Muscle of leg (tissue), 16 donors: ENCODE measurements at places on chromosomes 11 and 22. TPM values are rescaled to one million over a fixed set of nuclear protein-coding genes. Genes with fewer than 3 reads are reported as not detected.

DNA sequence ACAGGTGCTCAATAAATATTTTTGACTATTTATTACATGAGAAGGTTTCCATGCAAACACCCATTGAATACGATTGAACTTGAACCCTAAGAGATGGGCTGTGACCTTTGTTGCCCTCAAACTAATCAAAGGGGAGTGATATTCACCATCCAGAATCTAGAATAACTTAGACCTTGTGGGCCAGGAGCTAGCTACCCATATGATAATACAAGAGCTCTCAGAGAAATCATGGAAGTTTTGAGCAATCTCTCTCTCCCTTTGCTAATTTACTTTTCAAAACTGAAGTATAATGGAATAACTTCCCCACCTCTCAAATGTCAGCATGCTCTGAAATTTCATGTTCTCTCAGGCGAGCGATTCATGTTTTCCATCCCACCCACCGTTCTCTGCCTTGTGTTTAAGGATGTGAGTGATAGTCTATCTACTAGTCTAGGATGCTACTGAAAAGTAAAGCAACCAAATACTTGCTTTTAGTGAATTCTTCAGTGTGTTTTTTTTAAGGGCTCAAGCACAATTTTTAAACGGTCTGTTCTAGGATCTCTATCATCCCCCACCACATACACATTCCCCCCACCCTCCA, 33.3 kb downstream of the BARX2 start:
- H3K27ac ChIP-seq = no peak overlapping the region
- H3K36me3 ChIP-seq = no peaks in the 10 kb centered on the region
- peaks cover 2% of the 10 kb centered on the region for H3K27me3 ChIP-seq

CD6 gene
- total RNA-seq = 0.18 TPM

OR4A15 gene
- total RNA-seq = not detected

DNA sequence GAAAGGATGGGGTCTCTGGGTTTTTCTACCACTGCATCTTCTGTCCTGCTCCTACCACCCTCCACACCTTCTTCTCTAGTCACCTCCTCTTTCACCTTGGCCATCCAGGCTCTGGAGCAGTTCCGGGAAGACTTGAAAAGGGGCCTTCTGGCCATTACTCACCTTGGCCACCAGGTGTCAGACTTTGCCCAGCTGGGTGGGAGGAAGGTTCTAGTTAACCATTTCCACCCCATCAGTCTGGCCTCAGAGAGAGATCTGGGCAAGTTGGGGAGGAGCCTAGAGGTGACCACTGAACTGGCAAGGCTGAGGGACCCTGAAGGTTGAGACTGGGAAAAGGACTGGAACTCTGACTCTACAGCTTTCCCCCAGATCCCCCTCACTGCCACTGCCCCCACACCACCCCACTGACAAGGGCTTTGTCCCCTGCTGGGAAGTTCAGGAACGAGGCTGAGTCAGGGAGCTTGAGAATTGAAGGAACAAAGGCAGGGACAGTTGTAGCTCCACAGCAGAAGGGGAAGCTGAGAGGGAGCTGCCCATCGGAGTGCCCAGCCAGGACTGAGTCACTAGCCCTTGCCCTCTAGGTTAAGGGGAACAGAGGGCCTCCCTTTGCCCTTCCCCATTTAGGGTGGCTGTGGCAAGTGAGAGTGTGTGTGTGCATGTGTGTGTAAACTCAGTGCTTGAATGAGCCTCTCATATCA, 3.7 kb upstream of the POLD4 start:
- DNase-seq = peak; percentile 80
- peaks cover 57% of the 10 kb centered on the region for H3K4me1 ChIP-seq
- H3K27me3 ChIP-seq = no peaks in the 10 kb centered on the region
- H3K4me3 ChIP-seq = no peak overlapping the region
- no peaks in the 10 kb centered on the region for H3K36me3 ChIP-seq

PMM1 gene
- total RNA-seq = 9.7 TPM

DNA sequence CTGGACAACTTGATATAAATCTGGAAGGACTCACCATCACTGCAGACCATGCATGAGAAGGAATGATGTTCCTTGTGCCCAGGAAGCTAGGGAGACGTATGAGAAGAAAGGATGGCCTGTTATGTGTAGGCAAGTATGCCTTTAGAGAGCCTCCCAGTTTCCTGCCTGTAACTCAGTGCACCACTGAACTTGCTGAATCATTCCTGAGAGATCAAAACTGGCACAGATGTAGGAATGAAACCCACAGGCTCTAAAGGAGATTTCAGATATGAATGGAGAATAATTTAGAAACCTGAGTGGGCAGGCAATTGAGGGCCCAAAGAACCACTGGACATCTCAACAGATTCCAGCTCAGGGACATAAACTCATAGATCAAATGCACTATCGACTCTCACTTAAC, 38.4 kb upstream of the PRSS23 start:
- no peak overlapping the region for H3K27ac ChIP-seq
- no peak overlapping the region for H3K4me3 ChIP-seq
- no peak for DNase-seq
- no peaks in the 10 kb centered on the region for H3K36me3 ChIP-seq
- no peaks in the 10 kb centered on the region for H3K4me1 ChIP-seq
- H3K27me3 ChIP-seq = no peaks in the 10 kb centered on the region

DNA sequence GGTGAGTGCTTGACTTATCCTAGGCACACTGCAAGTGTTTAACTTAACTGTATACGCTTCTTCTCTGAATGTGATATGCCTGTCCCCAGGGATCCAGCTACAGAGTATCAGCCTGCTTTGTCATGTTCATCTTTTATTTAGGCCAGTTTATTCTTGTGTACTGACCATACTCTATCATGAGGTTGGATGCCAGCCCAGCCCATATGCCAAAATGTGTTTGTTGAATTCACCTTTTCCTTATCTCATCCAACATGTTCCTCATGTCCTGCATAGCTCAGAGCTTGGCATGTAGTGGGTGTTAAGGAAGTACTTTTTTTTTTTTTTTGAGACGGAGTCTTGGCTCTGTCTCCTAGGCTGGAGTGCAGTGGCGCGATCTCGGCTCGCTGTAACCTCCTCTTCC, 116.2 kb downstream of the NCAM1 start:
- H3K27me3 ChIP-seq = no peaks in the 10 kb centered on the region
- no peaks in the 10 kb centered on the region for H3K36me3 ChIP-seq
- H3K4me3 ChIP-seq = no peak overlapping the region
- H3K4me1 ChIP-seq = no peaks in the 10 kb centered on the region

- no peak overlapping the region for H3K4me3 ChIP-seq
- DNase-seq = no peak
- H3K27ac ChIP-seq = no peak overlapping the region
- peaks cover 8% of the 10 kb centered on the region for H3K36me3 ChIP-seq
- no peaks in the 10 kb centered on the region for H3K27me3 ChIP-seq
- H3K4me1 ChIP-seq = peaks cover 6% of the 10 kb centered on the region
Measured at GRCh38 chr11:19962801-19963175, 197.5 kb downstream of the DBX1 start.

DNA sequence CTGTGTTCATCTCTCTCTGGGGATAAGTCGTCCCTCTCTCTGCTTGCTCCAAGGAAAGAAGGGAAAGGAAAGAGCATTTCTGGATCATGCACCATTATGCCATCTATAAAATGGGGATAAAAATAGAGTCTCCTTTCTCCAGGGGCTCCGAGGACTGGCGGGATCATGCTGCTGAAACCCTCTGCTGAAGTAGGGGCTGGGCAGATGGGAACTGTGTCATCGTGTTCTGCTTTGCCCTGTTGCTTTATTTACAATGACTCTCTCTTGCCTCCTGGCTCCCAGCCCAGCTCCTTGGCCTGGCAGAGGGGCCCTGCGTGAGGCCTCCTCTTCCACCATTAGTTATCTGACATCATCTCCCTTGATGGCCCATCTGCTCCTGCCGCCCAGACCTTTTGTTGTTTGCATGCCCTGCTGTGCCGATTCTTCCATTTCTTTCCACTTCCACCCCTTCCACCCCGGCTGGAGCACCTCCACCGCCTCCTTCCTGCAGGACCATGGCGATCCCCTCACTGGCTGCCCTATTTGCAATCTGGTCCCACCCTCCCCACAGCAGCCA, 200.9 kb downstream of the MYO18B start:
- DNase-seq = peak; percentile 80
- H3K27me3 ChIP-seq = no peaks in the 10 kb centered on the region
- H3K4me3 ChIP-seq = no peak overlapping the region
- peaks cover 27% of the 10 kb centered on the region for H3K36me3 ChIP-seq
- H3K4me1 ChIP-seq = peaks cover 22% of the 10 kb centered on the region

GRCh38 chr11:27438595-27438981, 34.0 kb downstream of the LGR4 start:
- no peak overlapping the region for H3K27ac ChIP-seq
- H3K4me3 ChIP-seq = no peak overlapping the region
- DNase-seq = no peak
- no peaks in the 10 kb centered on the region for H3K27me3 ChIP-seq

DDI1 gene
- total RNA-seq = not detected

- no peak overlapping the region for H3K4me3 ChIP-seq
- DNase-seq = no peak
- H3K4me1 ChIP-seq = no peaks in the 10 kb centered on the region
Measured at GRCh38 chr11:56558574-56558973, 15.5 kb upstream of the OR5M11 start.

DNA sequence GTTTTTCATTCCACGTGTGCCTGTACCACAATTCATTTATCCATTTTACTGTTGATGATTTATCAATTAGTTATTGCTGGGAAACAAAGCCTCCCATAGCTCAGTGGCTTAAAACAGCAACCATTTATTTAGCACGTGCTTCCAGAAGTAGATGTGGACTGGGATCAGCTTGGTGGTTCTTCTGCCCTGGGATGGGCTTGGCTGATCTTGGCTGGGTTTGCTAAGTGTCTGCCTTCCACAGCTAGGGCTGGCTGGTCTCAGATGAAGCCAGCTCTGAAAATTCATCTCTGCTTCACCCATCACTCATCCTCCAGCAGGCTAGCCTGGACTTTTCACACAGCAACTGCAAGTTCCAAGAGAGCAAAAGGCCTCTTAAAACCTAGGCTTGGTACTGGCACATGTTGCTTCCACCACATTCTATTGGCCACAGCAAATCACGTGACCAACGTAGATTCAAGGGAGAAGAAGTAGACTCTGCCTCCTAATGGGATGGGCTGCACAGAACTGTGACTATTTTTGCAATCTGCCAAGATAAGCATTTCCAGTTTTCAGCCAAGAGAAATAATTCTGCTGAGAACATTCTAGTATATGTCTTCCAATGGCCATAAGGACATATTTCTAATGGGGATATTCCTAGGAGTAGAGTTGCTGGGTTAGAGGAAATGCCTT, 124.9 kb downstream of the MN1 start:
- DNase-seq = no peak
- no peak overlapping the region for H3K27ac ChIP-seq
- peaks cover 12% of the 10 kb centered on the region for H3K27me3 ChIP-seq
- H3K4me3 ChIP-seq = no peak overlapping the region
- H3K36me3 ChIP-seq = no peaks in the 10 kb centered on the region

- H3K36me3 ChIP-seq = no peaks in the 10 kb centered on the region
- DNase-seq = no peak
- H3K4me1 ChIP-seq = peaks cover 14% of the 10 kb centered on the region
- peaks cover 4% of the 10 kb centered on the region for H3K27me3 ChIP-seq
- H3K4me3 ChIP-seq = no peak overlapping the region
- H3K27ac ChIP-seq = no peak overlapping the region
Measured at GRCh38 chr22:48534395-48534958, 1293.2 kb downstream of the BRD1 start.

- peaks cover 15% of the 10 kb centered on the region for H3K27me3 ChIP-seq
- H3K27ac ChIP-seq = peak overlapping the region; percentile 47
- no peaks in the 10 kb centered on the region for H3K36me3 ChIP-seq
- peaks cover 6% of the 10 kb centered on the region for H3K4me1 ChIP-seq
Measured at GRCh38 chr11:117980280-117980679, 5.9 kb upstream of the IL10RA start.

DNA sequence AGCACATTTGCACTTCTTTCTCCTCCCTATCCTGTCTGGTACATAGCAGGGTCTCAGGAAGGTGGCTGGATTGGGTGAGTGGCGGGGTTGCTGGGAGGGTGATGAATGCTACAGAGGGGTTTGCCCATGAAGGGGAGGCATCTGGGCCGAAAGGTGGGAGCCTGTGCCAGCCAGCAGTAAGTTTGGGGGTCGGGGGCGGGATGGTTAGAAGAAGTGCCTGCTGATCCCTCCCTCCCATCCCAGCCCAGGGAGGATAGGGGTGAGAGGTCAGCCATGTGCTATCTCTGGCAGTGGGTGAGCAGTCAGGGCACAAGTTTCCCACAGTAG, 2.8 kb downstream of the CD82 start:
- no peak for DNase-seq
- H3K27ac ChIP-seq = peak overlapping the region; percentile 69

GRCh38 chr11:101487775-101488174, 96.0 kb downstream of the TRPC6 start:
- no peak overlapping the region for H3K27ac ChIP-seq
- no peaks in the 10 kb centered on the region for H3K36me3 ChIP-seq
- no peak overlapping the region for H3K4me3 ChIP-seq
- H3K27me3 ChIP-seq = no peaks in the 10 kb centered on the region
- no peaks in the 10 kb centered on the region for H3K4me1 ChIP-seq

DNA sequence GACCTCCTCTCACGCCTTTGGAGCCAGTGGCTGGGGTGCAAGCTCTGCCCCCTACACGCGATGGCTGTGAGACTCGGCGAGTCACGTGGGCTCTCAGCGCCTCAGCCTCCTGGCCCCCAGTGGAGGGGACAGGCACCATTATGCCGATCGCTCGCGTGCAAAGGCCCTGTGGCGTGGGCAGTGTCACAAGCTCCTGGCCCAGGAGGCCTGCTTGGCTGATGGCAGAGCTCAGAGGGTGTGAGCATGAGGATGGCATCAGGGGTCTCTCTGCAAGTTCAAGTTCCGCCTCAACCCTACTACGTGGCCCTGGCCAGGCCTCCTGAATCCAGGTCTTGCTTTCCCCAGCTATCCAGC, 90.8 kb upstream of the KCNQ1OT1 start:
- H3K27me3 ChIP-seq = peaks cover 24% of the 10 kb centered on the region
- no peak overlapping the region for H3K4me3 ChIP-seq
- no peaks in the 10 kb centered on the region for H3K36me3 ChIP-seq
- H3K4me1 ChIP-seq = peaks cover 32% of the 10 kb centered on the region
- H3K27ac ChIP-seq = no peak overlapping the region
- DNase-seq = no peak

DNA sequence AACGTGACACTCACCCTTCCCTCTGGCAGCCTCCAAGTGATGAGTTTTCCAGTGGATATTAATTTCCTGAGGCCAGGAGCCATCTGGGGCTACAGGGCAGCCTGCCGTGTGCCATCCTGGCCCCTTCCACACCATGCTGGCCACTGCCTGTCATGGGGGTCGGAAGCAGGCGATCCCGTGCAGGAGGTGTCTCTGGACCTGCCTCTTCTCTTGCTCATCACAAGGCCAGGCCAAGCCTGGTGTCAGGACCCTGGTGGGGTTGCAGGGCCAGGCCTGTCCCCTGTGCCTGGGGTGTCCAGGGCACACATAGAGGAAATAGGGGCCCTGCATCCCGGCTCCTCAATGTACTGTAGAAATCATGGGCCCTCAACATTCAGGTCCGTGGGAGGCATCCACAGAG, 3.6 kb downstream of the KRTAP5-3 start:
- no peaks in the 10 kb centered on the region for H3K36me3 ChIP-seq
- H3K4me1 ChIP-seq = peaks cover 2% of the 10 kb centered on the region
- H3K27me3 ChIP-seq = peaks cover 27% of the 10 kb centered on the region
- no peak for DNase-seq
- H3K4me3 ChIP-seq = no peak overlapping the region
- no peak overlapping the region for H3K27ac ChIP-seq
